ENCODE measurements at places on chromosomes 7 and 10.
A peak's percentile ranks its signal among the peaks of the same experiment; 100 is the strongest.

DNA sequence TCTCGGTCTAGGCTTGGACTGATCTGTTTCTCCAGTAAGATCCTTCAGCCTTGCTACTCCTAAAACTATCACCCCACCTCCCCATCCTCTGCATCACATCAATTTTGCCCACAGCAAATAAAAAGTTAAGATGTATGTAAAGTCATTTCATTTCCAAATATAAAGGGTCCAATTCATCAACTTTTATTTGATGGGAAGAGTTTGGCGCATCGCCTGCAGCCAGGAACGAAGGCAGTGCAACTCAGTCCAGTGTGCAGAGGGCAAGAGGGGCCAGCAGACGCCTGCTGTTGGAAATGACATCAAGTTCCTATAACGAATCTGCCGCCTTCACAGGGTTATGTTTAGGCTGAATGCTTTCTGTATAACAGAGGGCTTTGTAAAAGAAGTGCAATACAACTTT lies 97.0 kb downstream of the SVIL start:
- no peak for DNase-seq

DNA sequence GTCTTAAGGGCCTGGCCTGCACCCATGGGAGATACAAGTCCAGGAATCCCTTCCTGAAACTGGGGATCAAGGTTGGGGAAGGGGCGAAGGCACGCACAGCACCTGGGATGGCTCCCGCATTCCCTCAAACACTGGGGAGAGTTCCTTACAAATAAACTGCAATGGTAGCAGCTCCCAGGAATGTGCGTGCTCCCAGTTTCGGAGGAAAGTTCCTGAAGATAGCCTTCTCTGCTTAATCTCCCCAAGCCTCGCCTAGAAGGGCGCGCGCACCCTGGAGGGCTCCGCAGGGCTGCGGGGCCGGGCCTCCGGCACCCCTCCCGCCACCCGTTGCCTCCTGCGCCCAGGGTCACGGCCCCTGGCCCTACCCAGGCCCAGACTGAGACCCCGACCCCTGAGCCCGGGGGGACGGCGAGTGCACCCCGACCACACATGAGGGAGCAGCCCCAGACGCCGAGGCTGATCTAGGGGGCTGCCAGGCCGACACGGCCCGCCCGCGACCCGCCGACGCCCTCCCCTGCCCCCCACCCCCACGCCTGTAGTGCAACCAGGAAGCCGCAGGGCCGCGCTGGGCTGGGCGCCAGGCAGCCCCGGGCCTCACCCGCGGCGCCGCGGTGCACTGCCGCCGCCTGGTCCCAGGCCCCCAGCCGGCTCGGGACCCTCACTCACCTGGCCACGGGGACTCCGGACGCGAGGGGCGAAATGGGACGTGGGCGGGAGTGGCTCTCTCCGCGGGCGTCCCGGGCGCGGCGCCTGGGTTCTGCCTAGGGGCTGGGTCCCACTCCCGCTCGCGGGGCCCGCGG lies 460 bp downstream of the ANXA11 start:
- peak; percentile 46 for DNase-seq

GRCh38 chr7:46197785-46198540 lies 276.9 kb upstream of the IGFBP3 start:
- no peak for DNase-seq

- DNase-seq, result no peak
Observed at GRCh38 chr7:4764402-4765007, 10.9 kb upstream of the AP5Z1 start.

- no peak for DNase-seq
Observed at GRCh38 chr10:21514818-21515351, 10.6 kb downstream of the SKIDA1 start.

GRCh38 chr7:86930554-86931307 lies 128.7 kb downstream of the ELAPOR2 start:
- no peak for DNase-seq

GRCh38 chr7:151565541-151565940 lies 45.8 kb upstream of the RHEB start:
- DNase-seq, result no peak

DNA sequence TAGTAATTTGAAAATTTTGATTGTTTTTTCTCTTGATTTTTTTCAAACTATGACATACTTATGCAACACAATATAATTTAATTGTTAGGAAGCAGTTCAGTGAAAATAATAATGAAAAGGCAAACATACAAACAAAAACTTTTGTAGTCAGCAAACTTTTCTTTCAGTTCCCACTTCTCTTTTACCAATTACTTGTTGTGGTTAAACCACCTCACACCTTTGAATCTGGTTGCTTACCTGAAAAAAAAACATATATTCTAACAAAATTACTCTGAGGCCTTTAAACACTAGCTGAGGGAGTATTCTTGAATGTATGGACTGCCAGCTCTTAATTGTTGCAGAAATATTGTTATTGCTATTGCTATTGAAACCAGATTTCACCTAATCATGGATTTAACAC lies 266.2 kb upstream of the SEMA3C start:
- no peak for DNase-seq

- no peak for DNase-seq
Observed at GRCh38 chr7:85522070-85522469, 335.2 kb upstream of the SEMA3D start.

DNA sequence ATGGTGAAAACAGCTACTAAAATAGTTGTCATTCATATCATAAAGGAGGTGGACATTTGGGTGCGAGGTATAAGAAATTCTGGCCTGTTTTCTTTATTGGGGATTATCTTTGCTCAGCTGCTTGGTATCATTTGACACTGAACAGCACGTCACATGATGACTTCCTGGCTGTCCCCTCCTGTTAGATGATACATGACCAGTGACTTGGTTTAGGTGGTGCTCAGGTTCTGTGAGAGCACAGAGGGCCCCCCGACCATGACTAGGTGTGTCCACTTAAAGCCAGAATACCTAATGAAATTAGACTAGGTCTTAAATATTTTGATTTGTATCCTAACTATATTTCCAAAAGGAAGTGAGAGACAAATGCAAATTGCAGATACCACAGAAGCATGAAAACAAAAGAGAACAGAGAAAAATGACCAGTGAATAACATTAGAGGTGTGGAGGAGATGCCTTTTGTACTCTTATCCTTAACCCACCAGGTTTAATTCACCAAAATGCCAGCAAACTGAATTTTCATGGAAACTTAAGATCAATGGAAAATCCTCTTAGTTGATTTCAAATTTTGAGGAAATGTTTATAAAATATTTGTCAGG lies 50.6 kb upstream of the GJD4 start:
- DNase-seq, result no peak

- DNase-seq, result no peak
Observed at GRCh38 chr7:50302486-50303334, 1.8 kb upstream of the IKZF1 start.

GRCh38 chr7:55534262-55534915 lies 37.9 kb downstream of the VOPP1 start:
- peak; percentile 74 for DNase-seq

DNA sequence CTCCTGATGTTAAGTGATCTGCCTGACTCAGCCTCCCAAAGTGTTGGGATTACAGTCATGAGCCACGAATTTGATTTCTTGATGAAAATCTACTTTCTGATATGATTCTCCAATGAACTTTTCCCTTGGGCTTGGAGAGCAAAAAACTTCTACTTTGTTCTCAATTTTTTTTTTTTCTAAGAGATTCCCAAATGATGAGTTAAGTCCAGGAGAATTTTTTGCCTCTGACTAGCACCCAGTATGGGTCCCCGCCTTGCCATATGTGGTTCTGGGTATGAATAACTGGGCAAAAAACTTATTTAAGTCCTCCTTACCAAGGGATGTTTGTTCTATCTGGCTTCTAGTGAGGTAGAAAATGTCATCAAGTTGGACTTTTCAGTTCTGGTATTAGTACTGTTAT lies 147.9 kb upstream of the LYZL1 start:
- DNase-seq, result no peak

DNA sequence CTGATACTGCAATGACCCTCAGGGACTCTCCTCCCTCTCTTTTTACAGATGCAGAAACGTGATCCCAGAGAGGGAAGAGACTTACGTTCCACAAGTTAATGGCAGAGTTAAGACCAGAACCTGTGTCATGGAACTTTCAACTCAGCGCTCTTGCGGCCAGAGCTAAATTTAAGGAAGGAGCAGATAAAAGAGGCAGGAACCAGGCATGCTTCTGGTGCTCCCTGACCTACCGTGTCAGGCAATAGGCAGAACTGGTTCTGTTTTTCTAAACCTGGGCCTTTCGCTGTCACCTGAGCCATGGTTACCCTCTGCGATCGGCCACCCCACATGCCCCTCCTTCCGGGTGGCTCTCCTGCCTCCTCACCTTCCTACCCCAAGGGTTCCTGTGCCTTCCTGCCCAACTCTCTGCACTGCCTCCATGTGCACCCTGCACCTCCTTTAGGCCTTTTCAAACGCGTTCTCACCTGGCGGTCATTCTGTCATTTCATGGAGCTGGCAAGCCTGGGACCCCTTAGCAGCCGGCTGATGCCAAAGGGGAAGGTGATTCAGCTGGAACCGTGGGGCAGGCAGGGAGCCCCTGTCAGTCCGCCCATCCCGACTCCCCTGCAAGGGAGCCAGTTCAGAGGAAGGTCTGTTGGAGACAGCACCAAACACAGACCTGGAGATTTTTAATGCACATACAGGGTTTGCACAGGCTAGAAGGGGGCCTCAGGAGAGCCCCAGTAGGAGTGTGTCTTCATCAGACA lies 7.7 kb upstream of the GBX1 start:
- DNase-seq, result no peak

DNA sequence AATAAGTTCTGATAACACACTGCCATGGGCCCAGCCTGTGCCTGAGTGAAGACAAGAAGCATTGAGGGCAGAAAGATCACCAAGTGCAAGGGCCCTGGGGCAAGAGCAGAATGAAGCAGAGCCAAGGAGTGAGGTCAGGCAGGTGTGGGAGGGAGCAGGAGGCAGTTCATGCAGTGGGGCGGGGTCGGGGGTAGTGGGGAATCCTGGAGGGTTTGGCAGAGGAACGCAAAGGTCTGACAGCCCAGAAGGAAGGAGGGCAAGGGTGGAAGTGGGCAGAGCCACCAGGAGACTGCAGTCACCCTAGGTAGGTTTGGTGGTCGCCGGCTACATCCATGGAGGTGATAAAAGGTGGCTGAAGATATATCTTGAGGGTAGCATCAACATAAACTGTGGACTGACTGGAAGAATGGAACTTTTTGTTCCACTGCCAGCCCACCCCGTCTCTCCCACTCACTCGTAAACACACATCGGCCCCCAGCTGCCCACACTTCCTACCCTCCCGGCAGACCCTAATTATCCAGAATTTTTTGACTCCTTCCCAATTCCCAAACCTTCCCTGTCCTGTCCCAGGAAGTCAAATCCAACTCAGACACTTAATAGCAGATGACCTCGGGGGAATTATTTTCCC lies 172.4 kb downstream of the ARHGAP12 start:
- no peak for DNase-seq

GRCh38 chr7:121012919-121013318 lies 24.4 kb downstream of the CPED1 start:
- DNase-seq, result no peak

DNA sequence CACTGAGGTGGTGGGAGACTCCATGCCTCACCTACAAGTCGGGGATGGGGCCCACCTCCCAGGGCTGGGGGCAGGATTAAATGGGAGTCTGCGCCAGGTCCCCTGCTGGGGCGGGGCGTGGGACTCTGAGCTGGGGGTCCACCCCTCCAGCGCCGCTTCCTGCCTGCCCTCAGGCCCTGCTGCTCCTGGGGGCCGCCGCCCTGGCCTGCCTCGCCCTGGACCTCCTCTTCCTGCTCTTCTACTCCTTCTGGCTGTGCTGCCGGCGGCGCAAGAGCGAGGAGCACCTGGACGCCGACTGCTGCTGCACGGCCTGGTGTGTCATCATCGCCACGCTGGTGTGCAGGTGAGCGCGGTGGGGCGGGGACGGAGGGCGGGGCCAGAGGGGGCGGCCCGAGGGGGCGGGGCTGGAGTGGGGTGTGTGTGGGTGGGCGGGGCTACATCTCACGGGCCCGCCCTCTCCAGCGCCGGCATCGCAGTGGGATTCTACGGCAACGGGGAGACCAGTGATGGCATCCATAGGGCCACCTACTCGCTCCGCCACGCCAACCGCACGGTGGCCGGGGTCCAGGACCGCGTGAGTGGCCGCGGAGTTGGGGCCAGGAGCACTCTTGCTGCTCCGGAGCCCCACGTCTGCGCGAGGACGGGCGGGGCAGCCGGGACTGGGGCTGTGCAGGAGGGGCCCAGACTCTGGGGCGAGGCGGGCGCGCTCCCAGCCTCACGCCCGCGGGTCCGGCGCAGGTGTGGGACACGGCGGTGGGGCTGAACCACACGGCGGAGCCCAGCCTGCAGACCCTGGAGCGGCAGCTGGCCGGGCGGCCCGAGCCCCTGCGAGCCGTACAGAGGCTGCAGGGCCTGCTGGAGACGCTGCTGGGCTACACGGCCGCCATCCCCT lies 15.1 kb downstream of the TTYH3 start:
- no peak for DNase-seq

DNA sequence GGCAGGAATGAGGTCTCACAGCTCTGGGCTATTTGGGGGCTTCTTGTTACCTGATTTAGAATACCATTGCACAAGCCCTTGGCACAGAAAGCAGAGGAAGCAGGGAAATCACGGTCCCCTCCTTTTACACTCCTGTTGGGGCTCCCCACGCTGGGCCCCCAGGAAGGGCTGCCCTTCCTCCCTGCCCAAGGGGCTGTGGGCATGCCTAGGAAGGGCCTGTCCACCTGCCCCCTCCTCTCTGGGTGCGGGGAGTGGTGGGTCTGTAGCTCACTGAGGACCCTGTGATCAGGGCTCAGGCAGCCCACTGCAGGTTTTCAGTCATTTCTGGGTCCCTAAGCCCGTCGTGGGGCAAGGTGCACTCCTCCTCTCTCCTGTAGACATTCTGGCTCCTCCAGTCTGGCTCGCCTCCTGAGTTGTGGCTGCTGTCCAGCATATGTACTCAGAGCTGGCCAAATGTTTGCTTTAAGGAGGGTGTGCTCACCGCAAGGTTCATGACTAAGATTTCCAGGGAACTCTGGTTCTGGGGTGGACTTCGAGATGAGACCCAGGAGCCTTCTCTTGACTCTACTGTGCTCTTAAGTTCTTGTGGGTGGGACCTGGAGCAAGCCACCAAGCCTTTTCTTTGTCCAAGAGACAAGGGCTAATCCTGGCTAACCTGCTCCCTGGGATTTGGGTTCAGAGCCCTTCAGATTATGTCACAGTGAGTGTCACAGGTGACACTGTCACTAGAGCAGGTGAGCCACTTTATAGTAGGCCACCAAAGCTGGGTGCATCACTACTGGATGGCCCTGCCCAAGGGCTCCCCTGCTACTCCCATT lies 56.0 kb downstream of the TACR2 start:
- DNase-seq, result no peak

DNA sequence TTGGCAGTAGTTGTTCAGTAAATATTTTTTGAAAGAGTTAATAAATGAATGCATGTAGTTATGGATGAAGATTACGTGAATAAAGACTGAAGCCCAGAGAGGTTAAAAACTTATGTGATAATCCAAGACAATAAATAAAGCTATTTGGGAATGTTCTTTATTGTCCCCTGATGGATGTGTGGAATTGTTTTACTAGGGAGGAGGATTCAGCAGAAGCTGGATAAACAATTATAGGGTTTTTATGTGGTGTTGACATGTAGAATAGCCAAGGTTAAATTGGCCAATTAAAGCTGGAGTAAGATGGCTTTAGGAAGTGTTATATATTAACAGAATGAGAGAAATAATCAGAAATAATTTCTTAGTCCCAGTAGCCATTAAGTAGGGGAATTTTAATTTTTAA lies 66.0 kb downstream of the CNNM2 start:
- no peak for DNase-seq

GRCh38 chr10:63664341-63664885 lies 143.2 kb downstream of the REEP3 start:
- DNase-seq, result no peak

Data from stimulated activated CD4-positive, alpha-beta T cell treated with anti-CD3 and anti-CD28 coated beads, TNF-alpha, amount 100 ng/mL, for 48 hours (primary cell).